SJSA1 (cell line): ENCODE measurements at places on chromosomes 7 and 10. TPM values are rescaled to one million over a fixed set of nuclear protein-coding genes. Genes with fewer than 3 reads are reported as not detected.

- peak; percentile 87 for DNase-seq
- H3K27me3 ChIP-seq = no peaks in the 10 kb centered on the region
- H3K27ac ChIP-seq = peak overlapping the region; percentile 48
- H3K4me1 ChIP-seq = peaks cover 16% of the 10 kb centered on the region
- H3K4me3 ChIP-seq = no peak overlapping the region
These were observed 29.8 kb downstream of the PLAU start for GRCh38 chr10:73940634-73941221.

DNA sequence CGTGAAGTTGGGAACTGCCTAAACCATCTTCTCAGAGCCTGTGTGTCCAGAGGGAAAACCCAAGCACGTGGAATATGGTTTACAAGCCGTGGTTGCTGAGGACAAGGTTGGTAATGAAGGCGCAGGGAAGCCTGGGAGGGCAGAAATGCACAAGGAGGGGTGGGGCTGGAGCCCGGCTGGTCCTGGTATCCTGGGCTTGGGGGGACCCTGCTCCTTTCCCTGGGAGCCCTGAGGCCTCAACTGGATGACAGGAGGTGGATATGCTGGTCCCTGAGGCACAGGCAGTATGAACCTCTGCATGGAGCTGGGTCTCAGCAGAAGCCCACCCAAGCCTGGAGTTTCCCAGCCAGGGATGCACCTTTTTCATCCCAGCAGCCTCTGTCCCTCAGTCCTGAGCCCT is 80.3 kb upstream of the RET start:
- no peak overlapping the region for H3K27ac ChIP-seq
- H3K4me3 ChIP-seq = no peak overlapping the region
- H3K4me1 ChIP-seq = no peaks in the 10 kb centered on the region
- no peaks in the 10 kb centered on the region for H3K27me3 ChIP-seq
- no peaks in the 10 kb centered on the region for H3K36me3 ChIP-seq

GRCh38 chr10:119479532-119479931 is 63.0 kb downstream of the RGS10 start:
- no peaks in the 10 kb centered on the region for H3K4me1 ChIP-seq
- no peak for DNase-seq
- no peak overlapping the region for H3K27ac ChIP-seq
- H3K27me3 ChIP-seq = peaks cover 14% of the 10 kb centered on the region; the same call in 1 of the 2 replicates

- H3K36me3 ChIP-seq = no peaks in the 10 kb centered on the region
- peak; percentile 44 for DNase-seq
- no peaks in the 10 kb centered on the region for H3K27me3 ChIP-seq
- H3K4me3 ChIP-seq = no peak overlapping the region
- no peak overlapping the region for H3K27ac ChIP-seq
- peaks cover 10% of the 10 kb centered on the region for H3K4me1 ChIP-seq
These were observed 229.0 kb downstream of the STK31 start for GRCh38 chr7:23938937-23939552.

DNA sequence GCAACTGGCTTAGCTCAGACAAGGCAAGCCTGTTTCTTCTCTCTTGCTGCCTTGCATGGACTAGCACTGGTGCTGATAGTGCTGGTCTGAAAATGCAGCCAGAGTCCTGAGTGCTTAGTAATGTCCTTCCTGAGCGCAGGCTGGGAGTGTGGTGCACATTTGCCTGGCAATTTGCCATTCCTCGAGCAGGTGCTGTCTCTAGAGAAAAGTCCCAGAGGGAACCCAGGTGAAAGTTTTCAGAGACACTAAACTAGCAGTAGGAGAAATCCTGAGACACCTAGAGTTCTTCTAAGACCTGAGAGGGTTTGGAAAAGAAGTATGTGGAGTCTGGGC is 1.9 kb downstream of the SFTPD start:
- H3K4me1 ChIP-seq = no peaks in the 10 kb centered on the region
- H3K27ac ChIP-seq = no peak overlapping the region
- no peak overlapping the region for H3K4me3 ChIP-seq
- H3K36me3 ChIP-seq = no peaks in the 10 kb centered on the region

GRCh38 chr7:44561962-44562621 is 11.6 kb downstream of the DDX56 start:
- no peak for DNase-seq
- no peak overlapping the region for H3K27ac ChIP-seq
- peaks cover 32% of the 10 kb centered on the region for H3K36me3 ChIP-seq

DNA sequence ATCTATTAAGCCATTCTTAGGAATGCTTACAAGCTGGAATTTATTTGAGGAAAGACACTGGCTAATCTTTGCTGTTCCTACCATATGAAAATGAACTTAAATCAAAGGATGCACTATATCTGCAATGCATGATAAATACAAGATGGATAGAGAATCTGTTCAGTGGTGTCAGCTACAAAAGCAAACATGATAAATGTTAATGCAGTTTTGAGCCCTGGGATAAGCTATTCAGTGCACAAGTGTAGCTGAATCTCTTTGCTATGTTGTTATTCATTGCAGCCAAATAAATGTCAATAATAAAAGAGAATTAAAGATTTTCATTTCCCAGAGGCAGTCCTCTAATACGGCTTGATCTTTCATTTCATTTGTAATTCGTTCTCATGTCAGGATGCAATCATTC is 223.8 kb upstream of the KAT6B start:
- no peaks in the 10 kb centered on the region for H3K27me3 ChIP-seq
- no peaks in the 10 kb centered on the region for H3K36me3 ChIP-seq
- no peaks in the 10 kb centered on the region for H3K4me1 ChIP-seq
- no peak overlapping the region for H3K4me3 ChIP-seq
- no peak overlapping the region for H3K27ac ChIP-seq
- DNase-seq = no peak

GRCh38 chr7:18076461-18076860 is 48.8 kb upstream of the PRPS1L1 start:
- no peaks in the 10 kb centered on the region for H3K36me3 ChIP-seq
- no peak for DNase-seq
- H3K4me3 ChIP-seq = no peak overlapping the region

DNA sequence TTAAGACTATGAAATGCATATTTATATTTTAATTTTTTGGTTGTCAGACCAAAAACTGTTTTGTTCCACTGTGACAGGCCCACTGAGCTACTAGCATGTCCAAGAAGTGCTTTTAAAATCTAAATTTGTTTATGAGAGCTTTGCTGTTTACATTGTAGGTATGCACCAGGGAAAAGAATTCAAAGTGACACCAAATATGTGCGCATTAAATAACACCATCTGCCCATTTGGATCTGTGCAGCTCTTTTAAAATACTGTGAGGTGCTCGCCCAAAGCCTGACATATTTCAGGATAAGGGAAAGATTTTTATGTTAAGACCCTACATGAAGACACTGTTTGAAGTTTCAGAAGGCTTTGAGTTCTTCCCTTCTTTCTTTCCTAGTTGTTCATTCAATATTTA is 162.9 kb downstream of the ST7 start:
- H3K27me3 ChIP-seq = no peaks in the 10 kb centered on the region
- no peak overlapping the region for H3K27ac ChIP-seq
- no peak overlapping the region for H3K4me3 ChIP-seq
- no peaks in the 10 kb centered on the region for H3K36me3 ChIP-seq
- DNase-seq = no peak
- H3K4me1 ChIP-seq = peaks cover 11% of the 10 kb centered on the region

- H3K4me3 ChIP-seq = no peak overlapping the region
- no peaks in the 10 kb centered on the region for H3K27me3 ChIP-seq
- DNase-seq = peak; percentile 58
- H3K36me3 ChIP-seq = no peaks in the 10 kb centered on the region
- H3K4me1 ChIP-seq = peaks cover 41% of the 10 kb centered on the region
These were observed 12.8 kb upstream of the LAMB1 start for GRCh38 chr7:108015740-108016139.

The SYT15B gene
- 1.0 and 9.3 TPM in 2 replicates for total RNA-seq

The BET1 gene
- total RNA-seq = 33.8 and 44.1 TPM in 2 replicates

The CCSER2 gene
- total RNA-seq = 32.3 and 45.0 TPM in 2 replicates

The DGKI gene
- 1.6 and 2.9 TPM in 2 replicates for total RNA-seq

The CYREN gene
- total RNA-seq = 67.1 and 81.6 TPM in 2 replicates

The PBLD gene
- 3.2 and 3.3 TPM in 2 replicates for total RNA-seq

The FZD8 gene
- 15.7 and 15.9 TPM in 2 replicates for total RNA-seq
